NCI-H1092 (cell line): ENCODE measurements at places on chromosomes 7 and 10.

DNA sequence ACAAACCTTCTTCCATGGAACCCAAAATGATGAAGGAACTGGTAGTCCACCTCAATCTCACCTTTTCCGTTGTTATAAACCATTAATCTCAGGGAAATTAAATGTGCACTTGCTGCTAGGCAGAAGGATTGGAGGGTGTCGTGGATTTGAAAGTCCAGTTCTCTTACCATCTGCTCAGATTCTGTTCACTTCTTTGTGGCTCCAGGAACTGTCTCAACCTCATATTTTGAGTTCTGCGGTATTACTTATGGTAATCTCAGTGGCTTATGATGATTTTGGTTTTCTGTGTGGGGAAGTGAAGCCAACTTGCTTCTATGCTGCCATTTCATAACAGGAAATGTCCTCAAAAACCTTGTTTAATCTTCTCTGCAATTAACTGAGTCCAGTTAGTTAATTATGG, 136.4 kb downstream of the CDC14C start:
- no peak for DNase-seq

DNA sequence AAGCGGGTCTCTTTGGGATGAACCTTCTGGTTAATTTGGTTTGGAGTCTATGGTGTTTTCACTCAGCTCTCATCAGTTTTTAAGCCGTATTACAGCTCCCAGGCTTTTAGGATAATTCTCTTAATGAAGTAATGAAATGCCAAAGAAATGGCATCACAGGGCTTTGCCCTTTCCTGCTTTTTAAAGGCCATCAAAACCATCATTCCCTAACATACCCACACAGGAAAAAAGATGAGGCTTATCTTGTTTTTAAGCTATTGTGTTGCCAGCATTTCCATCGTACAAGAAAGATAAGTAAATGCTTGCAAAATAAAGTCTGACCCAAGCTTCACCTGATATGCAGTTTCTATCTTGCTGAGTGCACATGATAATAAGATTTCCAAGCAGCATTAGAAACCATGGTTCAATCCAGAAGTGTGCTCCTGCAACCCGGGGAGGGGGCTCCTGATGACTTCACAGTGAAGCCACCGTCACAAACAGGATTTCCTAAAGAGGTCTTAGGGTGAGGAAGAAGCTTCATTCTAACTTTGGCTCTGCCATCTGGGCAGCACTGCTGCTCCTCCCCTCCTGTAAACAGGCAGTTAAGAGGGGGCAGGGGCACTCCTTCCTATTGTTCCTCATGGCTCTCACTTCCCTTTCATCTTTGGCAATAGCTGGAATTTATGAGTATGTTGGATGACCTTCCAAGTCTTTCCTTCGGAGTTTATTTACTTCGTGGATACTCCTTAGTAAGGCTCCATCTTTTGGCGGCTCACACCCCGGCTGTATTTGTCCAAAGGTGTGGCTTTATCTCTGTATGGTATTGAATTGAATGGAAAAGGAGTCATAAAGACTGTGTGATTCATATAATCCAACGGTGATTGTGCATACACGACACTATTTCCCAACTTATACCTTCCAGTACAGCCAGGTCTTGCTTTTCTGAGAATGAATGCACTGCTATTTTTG, 55.2 kb upstream of the FAM133B start:
- no peak for DNase-seq

DNA sequence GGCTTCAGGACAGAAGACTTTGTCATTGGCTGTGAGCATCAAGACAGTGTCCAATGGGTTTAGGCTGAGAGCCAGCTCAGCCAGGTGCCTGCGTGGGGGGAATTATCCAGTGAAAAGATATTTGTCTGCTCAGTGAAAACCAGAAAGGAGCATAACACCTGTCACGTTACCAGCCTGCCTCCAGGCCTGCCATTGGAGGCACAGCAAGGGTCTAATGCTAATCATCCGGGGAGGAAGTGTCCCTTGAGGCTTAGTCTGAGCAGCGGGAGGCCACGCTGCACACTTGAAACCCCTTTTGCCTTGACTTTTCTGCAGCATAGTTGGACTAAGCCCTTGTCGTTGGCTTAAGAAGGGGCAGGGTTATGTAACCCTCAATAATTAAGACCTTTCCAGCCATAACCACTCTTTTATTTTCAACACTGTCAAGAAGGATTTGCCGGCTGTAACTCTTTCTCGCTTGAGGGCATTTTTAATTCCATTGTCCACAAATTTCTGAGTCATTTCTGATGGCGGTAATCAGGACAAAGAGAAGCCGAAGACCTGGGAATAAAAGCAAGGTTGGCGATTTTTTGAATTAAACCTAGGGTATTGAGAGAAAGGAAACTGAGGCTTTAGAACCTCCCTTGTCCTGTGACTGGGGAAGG, 639.6 kb upstream of the FOXK1 start:
- DNase-seq = peak; percentile 56

- DNase-seq = no peak
These were observed 4.6 kb downstream of the EMX2 start for GRCh38 chr10:117547016-117547715.

DNA sequence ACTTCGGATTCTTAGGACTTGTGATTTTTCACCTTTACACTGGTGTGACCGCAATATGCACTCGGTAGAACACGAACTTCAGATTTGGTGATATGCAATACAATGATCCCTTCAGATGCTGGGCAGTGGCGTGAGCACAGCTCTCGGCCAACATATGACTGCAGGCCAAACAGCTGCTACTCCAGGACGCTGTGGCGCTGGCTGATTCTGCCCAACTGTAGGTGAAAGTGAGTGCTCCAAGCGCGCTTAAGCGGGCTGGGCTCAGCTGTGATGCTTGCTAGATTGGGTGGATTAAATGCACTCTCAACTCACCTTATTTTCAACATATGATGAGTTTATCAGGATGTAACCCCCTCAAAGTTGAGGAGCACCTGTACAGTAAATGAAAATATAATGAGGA, 137.6 kb upstream of the RET start:
- no peak for DNase-seq

DNA sequence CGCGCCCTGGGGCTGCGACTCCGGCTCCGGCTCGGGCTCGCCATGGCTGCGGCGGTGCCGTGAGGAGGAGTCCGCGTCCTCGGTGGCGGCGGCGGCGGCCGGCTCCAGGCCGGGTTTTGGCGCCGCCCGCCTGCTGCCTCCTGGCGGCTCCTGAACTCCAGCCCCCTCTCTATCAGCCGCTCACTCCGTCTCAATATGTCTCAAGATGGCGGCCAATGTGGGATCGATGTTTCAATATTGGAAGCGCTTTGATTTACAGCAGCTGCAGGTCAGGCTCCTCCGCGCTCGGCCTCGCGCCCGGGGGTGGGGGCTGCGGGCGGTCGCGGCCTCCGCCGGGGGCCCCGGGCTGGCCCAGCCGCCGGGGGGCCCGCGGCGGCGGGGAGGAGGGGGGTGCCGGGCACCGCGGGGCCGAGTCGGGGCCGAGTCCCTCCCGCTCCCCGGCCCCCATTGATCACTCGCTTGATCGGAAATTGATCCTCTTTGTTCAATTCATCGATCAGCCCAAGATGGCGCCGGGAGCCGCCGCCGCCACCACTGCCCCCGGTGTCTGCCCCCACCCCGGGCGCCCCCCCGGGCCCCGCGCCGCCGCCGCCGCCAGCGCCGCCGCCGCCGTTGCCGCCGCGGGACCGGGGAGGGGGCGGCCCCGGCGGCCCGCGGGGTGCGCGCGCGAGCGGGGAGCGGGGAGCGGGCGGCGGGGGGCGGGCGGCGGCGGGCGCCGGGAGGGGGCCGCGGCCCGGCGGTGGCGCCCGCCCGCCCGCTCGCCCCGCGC, 1.4 kb upstream of the CUX1 start:
- peak; percentile 86 for DNase-seq

DNA sequence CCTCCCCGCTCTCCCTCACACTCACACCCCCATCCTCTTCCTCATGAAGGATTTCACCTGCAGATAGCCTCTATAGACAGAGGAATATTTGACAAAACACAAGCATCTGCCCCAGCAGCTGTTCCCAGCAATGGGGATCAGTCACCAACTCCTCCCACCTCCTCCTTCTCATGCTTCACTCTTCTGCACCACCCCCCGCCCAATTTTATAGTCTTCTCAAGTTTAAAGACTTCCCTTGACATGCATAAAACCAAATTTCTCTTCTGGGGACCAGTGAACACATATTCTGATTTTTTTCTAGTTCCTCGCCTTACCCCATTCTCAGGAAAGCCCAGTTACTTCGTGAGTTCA, 654.4 kb downstream of the LRMDA start:
- DNase-seq = no peak

GRCh38 chr10:103584216-103585010, 90.9 kb downstream of the NEURL1 start:
- DNase-seq = no peak

GRCh38 chr10:61219696-61220095, 233.5 kb downstream of the TMEM26 start:
- no peak for DNase-seq

DNA sequence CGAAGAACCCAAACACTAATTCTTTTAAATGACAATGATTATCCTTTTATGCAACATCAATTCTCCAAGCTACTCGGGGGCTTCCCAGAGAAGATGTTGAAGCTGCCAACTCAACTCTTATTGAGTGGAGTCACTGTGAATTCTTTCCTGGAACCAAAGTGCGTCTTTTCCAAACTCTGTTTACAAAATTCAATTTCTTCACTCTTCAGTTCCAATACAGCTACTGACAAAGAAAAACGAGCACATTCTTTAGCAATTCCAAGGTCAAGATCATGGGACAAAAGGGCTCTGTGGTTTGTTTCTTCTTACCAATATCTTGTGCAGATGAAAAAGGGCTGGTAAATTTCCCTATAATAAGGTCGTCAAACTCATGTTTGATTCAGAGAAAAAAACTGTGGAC, 74.2 kb downstream of the FAS start:
- no peak for DNase-seq

DNA sequence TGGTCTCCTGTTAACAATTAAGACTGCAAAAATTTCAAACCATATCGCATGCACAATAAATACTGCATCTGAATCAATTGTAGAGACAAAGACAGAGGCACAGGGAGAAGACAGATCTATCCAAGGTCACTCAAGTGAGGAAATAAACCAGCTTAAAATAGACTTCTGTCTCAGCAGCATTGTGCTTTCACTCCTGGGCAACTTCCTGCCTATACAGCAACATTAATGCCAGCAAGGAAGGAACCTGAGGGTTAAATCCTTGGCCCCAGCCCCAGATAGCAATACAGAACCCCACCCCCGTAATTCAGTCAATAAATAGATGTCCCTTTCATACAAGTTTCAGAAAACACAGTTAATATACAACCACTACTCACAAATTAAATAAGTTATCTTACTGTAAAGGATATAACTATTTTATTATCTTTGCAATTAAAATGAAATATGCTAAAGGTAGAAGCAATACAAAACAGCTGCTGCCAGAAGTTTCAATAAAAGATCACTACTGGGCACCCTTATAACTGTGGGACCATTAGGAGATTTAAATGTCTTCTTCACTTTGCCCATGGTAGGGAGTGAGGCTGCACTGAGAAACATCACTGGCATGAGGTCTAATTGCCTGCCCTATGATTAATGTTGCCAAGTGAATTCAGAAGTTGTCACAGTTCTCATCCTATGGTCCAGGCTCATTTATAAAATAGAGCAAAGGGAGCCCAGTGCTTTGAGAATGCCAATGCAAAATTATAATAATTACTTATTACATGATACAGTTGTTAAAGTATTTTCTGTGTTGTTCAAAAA, 49.4 kb downstream of the CAV1 start:
- no peak for DNase-seq

DNA sequence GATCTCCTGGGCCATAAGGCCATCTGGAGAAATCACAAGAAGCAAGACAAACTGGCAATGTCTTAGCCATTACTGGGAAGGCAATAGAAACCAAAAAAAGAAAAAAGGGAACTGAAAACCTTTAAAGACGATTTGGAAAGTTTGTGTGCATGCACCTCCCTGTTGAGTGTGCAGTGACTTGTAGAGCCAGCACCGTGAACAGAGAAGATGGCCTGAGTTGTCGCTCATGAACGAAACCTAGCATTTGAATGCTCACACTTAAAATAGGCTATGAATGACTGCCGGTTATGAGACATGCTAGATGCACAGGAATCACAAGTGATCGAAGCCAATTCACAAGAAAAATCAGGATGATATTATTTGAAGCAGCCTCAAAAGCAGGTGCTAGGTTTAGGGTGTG, 151.3 kb upstream of the ADO start:
- no peak for DNase-seq

DNA sequence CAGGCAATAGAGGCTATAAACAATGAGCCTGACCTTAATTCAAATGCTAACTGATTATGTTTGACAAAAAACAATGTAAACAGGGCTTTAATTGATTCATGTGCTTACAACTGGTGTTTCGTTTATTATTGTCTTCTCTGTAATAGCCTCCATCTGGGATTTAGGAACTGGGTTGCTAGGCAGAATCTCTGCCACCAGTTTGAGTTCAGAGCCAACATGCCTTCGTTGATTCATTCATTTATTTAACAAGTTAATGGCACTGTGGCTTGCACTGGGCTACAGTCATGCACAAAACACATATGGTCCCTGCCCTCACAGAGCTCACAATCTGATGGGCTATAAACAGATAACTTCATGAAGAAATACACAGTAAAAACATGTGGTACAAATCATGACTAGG, 19.6 kb upstream of the CDHR3 start:
- no peak for DNase-seq

- no peak for DNase-seq
These were observed 50.2 kb downstream of the APBB1IP start for GRCh38 chr10:26488344-26488743.

DNA sequence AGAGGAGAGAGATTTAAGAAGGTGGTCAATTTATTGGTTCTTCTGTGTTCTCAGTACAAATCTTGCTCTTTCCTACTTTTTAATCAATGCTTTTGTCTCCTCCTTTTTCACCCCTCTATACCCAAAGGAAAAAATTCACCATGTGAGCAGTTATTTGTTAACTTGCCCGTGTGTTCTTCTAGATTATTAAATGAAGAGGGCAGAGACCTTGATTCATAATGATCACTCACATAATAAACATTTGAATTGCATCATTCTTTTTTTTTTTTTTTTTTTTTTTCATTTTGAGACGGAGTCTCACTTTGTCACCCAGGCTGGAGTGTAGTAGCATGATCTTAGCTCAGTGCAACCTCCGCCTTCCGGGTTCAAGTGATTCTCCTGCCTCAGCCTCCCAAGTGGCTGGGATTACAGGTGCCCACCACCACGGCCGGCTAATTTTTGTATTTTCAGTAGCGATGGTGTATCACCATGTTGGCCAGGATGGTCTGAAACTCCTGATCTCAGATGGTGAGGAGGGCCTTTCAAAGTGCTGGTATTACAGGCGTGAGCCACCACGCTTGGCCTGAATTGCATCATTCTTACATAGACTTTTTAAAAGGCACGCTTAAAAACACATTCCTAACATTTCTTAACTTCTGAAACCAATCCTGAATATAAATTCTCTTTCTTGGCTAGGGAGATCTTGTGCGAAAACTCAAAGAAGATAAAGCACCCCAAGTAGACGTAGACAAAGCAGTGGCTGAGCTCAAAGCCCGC, 3.6 kb downstream of the GARS1 start:
- DNase-seq = no peak

- no peak for DNase-seq
These were observed 88.4 kb upstream of the MPP7 start for GRCh38 chr10:28391283-28391682.
